Colonic mucosa (tissue), 4 donors: ENCODE measurements at places on chromosomes 1 and 21.
A peak's percentile ranks its signal among the peaks of the same experiment; 100 is the strongest.

DNA sequence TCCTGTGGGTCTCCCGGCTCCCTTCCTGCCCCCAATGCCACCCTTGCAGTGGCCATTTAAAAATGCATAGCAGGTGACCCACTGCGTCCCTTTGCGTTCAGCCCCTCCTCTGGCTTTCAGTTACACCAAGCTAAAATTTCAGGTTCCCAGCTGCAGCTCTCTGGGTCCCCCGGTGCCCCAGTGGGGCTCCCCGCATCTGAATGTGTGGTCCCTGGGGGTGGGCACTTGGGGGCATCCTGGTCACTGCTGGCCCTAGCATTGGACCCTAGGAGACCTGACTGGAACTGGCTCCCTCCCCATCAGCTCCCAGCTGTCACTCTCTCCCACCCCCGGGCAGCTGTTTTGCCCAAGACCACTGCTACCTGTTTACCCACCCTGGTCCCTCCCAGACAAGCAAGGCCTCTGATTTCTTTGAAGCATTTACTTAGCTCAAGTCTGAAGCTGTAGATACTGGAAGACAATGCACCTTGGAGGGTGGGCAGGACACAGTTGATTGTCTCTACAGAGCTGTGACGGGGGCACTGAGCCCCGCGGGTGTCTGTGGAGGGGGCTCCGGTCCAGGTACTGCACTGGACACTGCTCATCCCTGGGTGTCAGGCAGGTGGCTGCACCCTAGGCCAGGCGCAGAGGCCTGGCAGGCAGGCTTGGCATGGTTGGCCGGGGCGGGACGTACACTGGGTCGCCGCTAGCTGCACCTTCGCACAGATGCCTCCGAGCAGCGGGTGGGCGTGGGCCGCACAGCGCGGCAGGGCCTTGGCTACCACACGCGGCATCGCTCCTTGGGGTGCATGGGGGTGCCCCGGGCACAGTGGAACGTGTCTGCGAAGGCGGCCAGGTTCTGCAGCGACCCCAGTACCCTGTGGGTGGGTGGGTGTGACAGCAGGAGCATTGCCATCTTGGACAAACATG lies 3.9 kb downstream of the PRXL2B start:
- no peak for DNase-seq

- DNase-seq, result no peak
Observed at GRCh38 chr1:53470584-53470983, 11.4 kb downstream of the DMRTB1 start.

- DNase-seq, result no peak
Observed at GRCh38 chr21:44916965-44917364, 3.7 kb downstream of the ITGB2 start.

DNA sequence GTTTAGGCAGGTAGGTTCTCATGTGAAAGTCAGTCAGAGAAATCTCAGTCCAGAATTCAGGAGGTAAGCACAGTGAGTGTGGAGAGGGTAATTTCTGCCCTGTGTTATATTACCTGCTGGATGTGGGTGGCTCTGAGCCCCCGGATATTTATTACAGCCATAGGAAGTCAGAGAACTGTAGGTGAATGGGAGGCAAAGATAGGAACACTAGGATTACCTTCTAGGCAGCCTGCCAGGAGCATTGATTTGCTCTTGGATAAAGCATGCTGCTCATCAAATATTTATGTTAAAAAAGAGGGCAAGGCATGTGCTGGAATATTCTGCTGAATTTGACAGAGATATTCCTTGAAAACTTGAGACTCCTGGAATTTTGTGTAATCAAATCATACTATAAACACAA lies 8.5 kb downstream of the GNG12 start:
- no peak for DNase-seq

DNA sequence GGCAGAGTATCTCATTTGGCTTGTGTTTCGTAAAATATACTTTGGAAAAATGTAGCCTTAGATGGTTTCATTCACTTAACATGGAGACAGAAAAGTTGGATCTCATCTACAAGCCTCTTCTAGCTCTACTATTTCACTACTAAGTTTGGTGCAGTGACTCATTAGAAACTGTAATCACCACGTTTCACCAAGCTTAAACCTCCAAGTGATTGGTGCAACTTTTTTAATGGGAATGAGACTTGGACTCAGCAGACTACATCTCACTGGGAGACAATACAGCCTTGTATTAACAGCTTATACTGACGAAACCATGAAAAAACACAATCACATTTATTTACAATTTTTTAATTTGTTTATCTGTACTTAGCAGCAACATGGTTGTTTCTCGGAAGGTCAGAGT lies 29.9 kb upstream of the NRIP1 start:
- no peak for DNase-seq

GRCh38 chr1:221794935-221795334 lies 53.0 kb upstream of the DUSP10 start:
- DNase-seq, result no peak

DNA sequence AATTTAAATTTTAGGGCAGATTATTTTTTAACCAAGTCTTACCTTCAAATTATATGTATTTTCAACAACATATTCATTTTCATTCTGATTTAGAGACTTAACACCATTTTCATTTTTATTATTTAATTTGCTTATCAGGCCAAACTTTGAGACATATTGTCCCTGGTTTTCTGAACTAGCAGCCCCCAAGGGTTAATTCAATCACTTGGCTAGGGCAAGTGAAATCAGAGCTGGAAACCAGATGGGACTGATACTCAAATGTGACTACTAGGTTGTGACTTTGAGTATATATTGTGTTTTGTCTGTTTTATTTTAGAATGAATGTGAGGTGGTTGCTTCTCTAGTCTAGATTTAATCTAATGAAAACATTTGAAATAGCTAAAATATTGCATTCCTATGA lies 198.9 kb upstream of the PTGFR start:
- DNase-seq, result no peak

GRCh38 chr1:177631770-177632169 lies 338.1 kb downstream of the SEC16B start:
- no peak for DNase-seq

GRCh38 chr1:205692423-205692822 lies 12.1 kb upstream of the SLC45A3 start:
- no peak for DNase-seq

- no peak for DNase-seq
Observed at GRCh38 chr21:35359076-35359475, 310.0 kb upstream of the RUNX1 start.

DNA sequence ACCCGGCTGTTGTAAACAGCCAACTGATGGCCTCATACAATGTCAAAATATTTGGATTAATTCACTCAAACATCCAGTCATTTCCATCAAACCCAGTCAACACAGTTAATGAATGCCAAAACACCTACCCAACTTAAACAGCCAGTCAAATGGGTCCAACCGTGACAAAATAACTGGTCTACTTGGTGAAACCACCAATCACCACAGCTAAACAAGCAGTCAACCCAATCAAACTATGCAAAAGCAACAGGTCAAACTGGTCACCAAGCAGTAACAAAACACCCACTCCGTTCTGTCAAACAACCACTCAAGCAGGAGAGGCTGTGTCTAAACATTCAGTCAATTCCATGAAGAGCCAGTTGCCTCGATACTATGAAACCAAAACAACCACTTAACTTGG lies 119.2 kb downstream of the FOXD2 start:
- no peak for DNase-seq

- peak; percentile 30 for DNase-seq
Observed at GRCh38 chr1:1116701-1117468, 996 bp upstream of the C1orf159 start.

GRCh38 chr1:72003092-72003491 lies 279.2 kb downstream of the NEGR1 start:
- no peak for DNase-seq

DNA sequence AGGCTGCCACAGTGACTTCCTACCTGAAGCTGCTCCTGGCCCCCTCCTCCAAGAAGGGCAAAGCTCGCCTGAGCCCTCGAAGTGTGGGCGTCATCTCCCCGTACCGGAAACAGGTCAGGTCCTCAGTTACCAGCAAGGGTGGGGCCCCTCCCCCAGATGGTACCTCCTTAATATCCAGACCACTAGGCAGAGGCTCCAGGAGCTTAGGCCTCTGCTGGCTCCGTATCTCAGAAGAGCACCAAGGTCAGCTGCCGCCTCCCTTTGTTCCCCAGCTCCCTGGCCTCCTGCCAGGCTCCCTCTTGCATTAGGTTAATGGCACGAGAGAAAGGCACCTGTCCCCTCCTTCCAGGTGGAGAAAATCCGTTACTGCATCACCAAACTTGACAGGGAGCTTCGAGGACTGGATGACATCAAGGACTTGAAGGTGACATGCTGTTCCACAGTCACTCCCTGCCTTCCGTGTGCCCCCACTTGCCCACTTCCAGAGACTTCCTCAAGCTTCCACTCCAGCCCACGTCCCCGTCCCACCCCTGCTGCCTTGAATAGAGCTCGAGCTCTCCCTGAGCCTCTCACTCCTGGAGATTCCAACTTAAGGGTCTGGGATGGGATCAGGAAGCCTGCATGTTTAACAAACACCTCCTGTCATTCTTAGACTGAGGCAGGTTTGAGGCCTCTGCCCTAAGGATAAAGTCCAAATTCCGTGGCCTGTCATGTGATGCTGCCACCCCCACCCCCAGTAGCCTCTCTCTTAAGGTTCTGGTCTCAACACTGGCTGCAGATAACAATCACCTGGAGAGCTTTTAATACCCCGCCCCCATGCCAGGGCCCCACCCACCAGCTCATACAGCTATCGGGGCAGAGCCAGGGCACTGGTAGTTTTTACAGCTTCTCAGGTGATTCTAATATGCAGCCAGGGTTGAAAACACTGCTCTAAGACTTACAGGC lies 8.3 kb downstream of the RHOC start:
- DNase-seq, result peak; percentile 89

GRCh38 chr1:244409701-244410100 lies 42.0 kb downstream of the ADSS2 start:
- DNase-seq, result no peak

DNA sequence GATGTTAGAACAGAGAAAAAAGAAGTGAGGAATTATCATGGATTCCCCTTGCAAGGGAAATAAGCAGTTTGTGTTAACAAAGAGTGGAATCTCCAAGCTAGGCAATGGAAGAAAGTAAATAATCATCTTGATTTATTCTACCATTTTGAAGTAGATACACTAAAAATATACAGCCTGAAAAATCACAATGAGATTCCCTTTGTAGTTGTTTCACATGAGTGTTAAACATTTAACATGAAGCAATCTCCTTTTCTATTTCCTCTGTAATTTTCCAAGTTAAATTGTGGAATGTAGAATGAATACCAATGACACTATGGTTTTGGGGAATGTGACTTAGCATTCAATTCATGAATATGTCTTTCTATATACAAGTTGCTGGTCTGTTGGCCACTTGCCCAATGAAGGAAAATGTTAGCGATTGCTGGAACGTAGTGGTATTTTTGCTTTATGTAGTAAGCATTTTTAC lies 5.7 kb downstream of the TGFB2 start:
- DNase-seq, result no peak

DNA sequence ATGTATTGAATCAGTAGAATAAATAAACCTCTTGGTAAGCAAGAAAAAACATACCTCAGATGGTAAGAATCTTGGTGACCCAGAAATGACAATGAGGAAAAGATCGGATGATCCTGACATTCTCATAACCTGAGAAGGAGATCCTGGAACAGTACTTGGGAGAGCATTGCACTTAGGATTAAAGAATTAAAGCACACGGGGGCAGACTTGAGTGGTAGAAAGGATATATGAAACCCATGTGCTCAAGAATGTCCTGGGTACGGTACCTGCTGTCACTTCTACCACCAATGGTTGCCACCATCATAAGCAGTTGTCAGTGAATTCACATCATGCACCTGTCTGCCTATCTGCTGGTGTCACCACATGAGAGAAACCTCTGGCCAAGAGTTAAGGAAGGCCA lies 108.9 kb upstream of the GJB5 start:
- no peak for DNase-seq

- DNase-seq, result peak; percentile 78
Observed at GRCh38 chr1:245060684-245061374, 94.0 kb upstream of the KIF26B start.

DNA sequence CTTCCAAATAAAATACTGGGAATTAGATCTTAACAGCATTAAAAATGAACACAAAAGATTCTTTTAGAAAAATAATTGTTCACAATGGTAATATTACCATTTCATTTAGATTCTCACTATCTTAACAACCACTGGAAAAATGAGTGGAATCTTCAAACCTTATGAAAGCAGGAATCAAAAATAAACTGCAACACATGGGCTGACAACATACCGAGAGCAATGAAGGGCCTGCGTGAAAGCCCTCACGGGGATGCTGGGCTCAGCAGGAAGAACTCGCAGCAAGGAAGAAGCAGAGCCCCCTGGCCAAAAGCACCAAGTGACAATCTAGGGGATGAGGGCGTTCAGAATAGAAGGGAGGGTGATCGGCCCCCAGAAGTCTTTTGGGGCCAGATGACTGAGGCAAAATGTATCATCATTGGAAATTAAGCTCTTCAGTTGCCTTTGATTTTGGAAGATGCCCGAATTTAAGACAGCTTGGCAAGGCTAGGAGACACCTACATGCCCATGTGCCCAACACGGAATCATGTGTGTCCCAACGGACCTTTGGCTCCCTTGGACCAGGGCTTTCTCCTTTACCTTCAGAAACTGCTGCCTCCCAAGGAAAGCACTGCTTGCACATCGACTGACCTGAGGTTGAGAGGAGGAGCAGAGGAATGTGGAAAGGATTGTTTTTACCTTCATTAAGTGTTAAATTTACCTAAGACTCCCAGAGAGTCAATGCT lies 103.9 kb downstream of the TGFBR3 start:
- no peak for DNase-seq

DNA sequence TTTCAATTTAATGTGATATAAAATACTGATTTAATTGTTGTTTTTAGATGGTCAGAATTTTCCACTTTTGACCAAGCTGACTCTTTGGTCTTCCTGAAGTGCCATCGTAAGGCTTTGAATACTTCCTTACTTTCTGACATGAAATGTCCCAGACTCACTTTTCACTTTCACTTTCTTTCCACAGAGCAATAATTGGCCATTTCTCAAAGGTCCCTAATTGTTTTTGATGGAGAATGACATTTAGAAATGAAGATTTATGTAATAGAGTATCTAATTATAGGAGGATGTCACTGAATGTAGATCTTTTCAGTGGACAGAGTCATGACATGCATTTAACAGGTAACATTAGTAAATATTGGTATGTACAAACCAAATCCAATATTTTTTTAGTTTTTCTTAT lies 1141.6 kb downstream of the KCNT2 start:
- DNase-seq, result no peak
